Central memory CD4-positive, alpha-beta T cell (primary cell): ENCODE measurements at places on chromosomes 1 and 21.

GRCh38 chr1:223538981-223539380 lies 126.5 kb downstream of the CAPN8 start:
- no peak for DNase-seq

DNA sequence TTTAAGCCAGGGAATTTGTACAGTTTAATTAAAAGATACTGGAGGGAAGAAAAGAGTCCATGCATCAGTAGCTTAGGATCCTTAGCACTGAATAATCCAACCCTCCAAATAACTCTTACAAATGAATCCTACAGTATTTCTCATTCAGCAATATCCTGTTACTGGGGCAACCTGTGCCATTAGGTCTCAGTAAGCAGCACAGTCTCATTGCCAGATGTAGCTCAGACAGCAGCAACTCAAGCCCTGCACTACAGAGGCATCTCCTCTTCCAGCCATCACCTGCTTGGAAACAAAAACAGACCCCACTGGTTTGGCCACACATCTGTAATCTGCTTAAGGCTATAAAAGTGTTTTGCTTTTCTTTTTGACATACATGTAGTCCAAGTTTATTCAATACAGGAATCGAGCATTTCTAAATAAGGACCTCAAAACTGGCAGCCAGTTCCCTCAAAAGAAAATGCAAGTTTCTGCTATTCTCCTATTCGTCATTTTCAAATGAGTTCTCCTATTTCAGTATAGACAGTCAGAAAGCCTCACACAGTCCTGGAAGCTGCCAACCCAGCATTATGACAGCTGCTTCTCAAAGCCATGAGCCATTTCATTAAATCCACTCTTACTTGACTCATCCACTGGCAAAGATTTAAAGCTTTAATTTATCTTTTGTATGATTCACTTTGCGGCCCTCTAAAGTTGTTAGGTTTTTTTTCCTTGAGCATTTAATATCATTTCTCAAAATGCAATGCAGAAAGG lies 129.0 kb downstream of the APP start:
- DNase-seq: no peak

DNA sequence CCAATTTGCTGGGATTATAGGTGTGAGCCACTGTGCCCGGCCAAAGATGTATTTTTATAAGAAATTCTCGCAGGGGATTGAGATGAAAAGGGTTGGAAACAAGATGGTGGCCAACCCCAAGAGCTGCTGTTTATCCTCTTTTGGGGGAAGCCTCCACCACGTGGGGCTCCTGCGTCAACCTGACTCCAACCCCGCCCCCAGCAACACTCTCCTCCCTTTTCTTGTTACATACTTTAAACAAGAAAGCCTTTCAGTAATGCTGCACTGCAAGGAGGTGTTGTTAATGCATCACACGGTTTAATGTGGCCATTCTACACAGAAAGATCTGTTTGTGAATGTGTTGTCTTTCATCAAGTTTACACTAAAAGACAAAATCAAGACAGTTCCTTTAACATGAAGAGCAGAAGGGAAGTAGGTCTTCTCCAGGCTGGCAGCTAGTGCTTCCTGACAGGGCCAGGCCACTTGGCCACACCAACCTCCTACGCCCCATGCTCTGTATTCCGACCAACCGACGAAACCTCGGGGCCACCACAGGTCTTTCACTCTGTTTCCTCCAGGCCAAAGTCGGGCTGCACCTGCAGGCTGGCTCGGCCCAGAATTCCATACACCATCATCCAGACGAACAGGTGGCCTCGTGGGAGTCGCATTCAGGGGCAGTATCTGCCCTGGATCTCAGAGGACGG lies 25.9 kb downstream of the C2CD2 start:
- DNase-seq: no peak

- DNase-seq: no peak
Measured at GRCh38 chr1:59596432-59596831, 218.3 kb upstream of the HOOK1 start.

GRCh38 chr1:14954210-14954609 lies 199.3 kb upstream of the TMEM51 start:
- DNase-seq: no peak

DNA sequence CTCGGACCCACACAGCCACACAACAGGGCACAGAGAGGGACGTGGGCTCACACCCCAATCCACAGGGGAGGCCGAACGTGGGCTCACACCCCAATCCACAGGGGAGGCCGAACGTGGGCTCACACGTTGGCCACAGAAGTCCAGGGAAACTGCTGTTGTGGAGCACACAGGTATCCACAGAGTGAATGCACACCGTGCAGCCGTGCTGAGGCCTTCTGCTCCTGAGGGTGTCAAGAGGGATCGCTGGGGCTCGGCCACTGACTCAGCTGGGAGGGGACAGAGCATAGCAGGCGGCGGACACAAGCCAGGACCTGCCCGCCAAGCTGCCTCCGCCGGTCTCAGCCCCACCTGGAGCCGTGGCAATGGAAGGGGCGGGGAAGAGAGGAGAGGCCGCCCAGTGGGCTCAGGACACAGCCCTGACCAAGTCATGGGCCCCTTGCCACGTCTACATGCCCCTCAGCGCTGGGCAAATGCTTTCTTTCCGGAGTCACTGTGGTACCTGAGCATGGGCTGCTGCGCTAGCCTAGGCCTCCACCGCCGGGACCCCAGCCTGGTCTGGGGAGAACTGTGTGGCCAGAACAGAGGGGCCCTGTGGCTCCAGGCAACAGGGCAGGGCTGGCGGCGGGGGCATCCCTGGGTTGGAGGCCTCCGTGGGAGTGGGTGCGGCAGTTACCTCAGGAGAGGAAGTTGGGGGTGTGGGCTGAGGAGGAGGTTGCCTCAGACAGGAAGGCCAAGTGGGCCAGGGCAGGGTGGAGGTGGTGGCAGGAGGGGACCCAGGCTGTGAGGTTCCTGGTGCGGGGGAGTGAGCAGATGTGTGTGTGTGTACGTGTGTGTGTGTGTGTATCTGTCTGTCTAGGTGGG lies 1.2 kb downstream of the SYTL1 start:
- peak; percentile 89 for DNase-seq

DNA sequence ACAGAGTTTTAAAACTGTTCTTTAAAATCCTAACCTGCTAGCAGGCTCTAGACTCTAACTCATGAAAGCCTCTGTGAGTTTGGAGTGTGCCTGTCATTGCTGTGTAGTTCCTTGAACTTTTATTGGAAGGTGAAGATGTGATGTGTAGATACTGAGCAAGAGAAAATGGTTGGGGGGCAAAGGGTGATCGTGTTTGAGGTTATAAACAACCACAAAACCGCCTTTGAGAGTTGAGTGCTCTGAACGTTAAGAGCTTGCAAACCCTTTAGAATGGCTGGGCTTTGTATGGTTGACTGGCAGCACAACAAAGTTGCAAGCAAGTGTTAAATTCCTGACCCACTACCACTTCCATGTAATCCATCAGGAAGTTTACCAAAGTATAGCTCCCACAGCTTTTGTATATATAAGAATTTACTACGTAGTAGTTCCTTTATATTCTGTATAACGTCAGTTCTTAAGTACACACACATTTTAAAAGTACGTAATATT lies 19.6 kb downstream of the BACE2 start:
- DNase-seq: no peak

DNA sequence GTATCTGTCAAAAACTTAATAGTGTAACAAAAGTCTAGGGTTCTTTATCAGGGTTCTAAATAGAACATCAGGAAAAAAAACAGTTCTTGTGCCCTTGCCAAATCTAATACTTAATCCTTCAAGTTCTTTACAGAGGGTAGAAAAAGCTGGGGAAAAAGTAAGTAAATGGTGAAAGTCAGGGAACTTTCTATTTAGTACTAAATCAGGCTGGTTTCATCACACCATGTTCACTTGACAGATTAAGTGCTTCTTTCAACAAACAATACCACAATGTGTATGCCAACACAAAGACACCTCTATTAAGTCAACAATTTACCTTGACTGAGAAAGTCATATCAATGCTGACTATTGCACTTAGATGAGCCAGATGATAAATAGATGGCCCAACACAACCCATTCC lies 9.7 kb downstream of the DBT start:
- no peak for DNase-seq

- DNase-seq: no peak
Measured at GRCh38 chr1:226704169-226704937, 34.7 kb downstream of the ITPKB start.

DNA sequence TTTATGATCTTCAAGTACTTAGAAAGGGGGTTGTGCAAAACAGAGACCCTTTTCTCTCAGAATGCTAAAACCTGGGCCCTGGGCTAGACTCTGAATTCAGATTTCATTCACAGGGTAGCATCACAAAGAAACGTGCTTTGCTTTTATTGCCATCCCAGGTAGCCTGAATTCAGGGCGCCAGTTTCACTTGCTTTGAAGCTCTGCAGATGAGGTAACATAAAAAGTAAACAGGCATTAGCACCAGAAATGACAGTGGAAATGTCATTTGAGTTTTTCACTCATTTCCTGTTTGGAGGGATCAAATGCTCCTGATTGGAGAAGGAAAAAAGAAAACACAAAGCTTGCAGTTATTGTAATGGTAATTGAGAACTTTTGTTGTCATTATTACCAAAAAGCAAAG lies 2.6 kb downstream of the SYPL2 start:
- no peak for DNase-seq

DNA sequence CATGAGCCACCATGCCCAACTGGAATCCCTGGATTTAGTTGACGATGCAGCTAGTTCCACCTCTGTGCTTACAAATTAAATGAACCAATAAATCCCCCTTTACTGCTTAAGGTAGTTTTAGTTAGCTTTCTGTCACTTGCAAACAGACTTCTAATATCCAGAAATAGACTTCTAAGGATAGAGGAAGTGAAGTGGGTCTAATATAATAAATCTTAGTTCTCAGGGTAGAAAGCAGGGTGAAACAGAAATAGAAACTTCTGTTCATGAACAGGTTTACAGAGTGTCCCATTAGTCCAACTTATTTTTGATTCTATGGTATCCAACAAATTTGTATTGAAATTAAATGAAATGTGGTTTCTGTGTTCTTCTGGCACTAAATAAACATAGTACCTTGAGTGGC lies 20.1 kb downstream of the BCAS2 start:
- no peak for DNase-seq

- DNase-seq: no peak
Measured at GRCh38 chr1:4367230-4367777, 287.1 kb upstream of the AJAP1 start.

GRCh38 chr1:87744056-87744455 lies 415.4 kb downstream of the LMO4 start:
- DNase-seq: no peak

DNA sequence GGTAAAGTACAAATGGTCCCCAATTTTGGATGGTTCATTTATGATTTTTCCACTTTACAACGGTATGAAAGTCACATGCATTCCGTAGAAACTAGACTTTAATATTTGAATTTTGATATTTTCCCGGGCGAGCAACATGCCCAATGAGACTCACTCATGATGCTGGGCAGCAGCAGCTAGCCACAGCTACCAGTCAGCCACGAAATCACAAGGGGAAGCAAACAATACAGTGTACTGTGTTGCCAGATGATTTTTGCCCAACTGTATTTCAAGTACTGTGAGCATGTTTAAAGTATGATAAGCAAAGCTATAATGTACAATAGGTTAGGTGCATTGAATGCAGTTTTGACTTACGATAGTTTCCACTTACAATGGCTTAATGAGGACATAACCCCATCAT lies 266.8 kb downstream of the VAV3 start:
- DNase-seq: no peak

DNA sequence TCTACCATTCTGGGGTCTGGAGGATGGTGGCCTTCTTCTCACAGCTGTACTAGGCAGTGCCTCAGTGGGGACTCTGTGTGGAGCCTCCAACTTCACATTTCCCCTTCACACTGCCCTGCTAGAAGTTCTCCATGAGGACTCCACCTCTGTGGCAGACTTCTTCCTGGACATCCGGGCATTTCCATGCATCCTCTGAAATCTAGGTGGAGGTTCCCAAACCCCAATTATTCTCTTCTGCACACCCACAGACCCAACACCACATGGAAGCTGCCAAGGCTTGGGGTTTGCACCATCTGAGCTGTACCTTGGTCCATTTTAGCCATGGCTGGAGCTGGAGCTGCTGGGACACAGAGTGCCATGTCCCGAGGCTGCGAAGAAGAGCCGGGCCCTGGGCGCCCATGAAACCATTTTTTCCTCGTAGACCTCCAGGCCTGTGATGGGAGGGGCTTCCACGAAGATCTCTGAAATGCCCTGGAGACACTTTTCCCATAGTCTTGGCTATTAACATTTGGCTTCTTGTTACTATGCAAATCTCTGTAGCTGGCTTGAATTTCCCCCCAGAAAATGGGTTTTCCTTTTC lies 170.5 kb downstream of the FOXD2 start:
- DNase-seq: no peak

- DNase-seq: no peak
Measured at GRCh38 chr1:121566346-121566745, 381.6 kb downstream of the SRGAP2C start.

GRCh38 chr1:174114788-174115448 lies 44.4 kb upstream of the RABGAP1L start:
- DNase-seq: peak; percentile 12

DNA sequence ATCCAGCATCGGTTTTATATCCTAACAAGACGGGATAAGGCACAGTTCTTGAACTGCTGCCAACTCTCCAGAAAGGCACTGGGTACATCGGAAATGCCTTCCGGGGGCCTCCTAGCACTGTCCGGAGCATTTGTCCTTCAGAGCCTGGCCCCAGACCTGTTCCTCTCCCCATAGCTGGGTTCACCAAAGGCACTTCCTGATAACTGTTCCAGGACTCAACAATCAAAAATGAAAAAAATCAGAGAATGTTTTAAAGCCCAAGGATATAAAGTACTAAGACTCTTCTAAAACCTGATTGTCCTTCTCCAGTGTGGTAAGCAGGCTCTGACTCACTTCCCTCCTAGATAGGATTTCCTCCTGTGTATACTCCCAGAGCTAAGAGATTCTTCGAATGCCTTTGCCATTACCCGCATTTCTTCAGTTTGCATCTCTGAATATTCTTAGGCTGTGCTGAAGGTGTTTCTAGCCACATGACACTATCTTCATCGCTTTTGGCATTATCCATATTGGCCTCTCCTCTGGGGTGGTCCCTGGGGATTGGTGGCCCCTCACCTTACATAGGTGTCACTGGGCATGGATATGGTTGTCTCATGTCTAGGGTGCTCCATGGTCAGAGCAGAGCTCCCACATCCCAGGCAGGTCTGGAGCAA lies 112.9 kb downstream of the ZBTB18 start:
- no peak for DNase-seq

DNA sequence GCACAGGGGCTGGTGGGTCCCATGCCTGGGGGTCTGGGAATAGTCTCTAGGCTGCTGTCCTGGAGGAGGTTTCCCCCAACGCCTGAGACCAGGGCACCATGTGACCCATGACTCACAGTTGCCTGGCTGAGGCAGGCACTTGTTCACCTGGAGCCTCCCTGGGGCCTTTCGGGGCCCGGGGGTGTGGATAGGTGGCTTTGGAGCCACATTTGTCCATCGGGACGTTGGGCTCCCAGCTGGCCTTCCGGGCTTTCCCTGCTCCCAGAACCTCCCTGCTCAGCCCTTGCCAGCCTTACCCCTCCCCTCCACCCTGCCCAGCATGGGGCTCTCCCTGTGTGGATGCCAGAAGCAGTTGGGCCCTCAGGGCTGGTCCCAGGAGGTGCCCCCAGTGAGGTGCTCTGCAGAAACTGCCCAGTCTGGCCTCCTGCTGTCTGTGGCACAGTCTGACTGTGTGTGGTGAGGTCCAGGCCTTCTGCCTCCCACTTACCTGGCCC lies 14.2 kb downstream of the COL6A1 start:
- DNase-seq: no peak
